NCI-H1436 treated with DMSO at 0.1 percent for 48 hours (cell line): ENCODE measurements at places on chromosomes 16 and 17.

GRCh38 chr16:80167657-80168390 lies 373.0 kb upstream of the DYNLRB2 start:
- DNase-seq: no peak

GRCh38 chr16:85522308-85522841 lies 90.7 kb upstream of the GSE1 start:
- DNase-seq: no peak

DNA sequence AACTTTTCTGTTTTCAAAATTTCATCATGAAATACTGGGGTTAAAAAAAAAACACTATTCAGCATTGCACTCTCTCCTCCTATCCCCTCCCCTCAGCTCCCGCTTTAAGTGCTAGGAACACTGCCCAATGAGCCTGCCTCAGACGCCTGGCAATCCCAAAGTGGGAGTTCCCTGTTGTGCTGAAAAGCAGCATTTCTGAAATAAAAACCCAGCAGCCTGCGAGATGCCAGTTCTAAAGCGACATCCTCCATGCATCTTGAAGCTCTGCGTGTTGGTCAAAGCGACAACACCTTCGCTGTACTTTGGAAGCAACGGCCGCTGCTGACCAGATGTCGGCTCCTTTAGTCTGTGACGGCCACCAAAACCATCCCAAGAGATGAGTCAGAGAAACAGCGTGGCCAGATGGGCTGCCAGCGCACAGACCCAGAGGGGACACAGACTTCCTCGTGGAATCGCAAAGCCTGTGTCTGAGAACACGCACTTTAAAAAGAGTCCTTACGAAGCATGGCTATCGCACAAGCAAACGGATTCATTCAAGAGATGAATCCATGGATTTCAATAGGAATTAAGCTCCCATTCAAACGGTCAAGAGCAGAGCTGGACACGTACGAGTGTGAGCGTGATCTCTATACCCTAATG lies 32.8 kb downstream of the FBXO31 start:
- DNase-seq: no peak

GRCh38 chr17:14448818-14449217 lies 147.9 kb downstream of the HS3ST3B1 start:
- no peak for DNase-seq

- no peak for DNase-seq
Measured at GRCh38 chr16:77696149-77696548, 26.2 kb upstream of the NUDT7 start.

DNA sequence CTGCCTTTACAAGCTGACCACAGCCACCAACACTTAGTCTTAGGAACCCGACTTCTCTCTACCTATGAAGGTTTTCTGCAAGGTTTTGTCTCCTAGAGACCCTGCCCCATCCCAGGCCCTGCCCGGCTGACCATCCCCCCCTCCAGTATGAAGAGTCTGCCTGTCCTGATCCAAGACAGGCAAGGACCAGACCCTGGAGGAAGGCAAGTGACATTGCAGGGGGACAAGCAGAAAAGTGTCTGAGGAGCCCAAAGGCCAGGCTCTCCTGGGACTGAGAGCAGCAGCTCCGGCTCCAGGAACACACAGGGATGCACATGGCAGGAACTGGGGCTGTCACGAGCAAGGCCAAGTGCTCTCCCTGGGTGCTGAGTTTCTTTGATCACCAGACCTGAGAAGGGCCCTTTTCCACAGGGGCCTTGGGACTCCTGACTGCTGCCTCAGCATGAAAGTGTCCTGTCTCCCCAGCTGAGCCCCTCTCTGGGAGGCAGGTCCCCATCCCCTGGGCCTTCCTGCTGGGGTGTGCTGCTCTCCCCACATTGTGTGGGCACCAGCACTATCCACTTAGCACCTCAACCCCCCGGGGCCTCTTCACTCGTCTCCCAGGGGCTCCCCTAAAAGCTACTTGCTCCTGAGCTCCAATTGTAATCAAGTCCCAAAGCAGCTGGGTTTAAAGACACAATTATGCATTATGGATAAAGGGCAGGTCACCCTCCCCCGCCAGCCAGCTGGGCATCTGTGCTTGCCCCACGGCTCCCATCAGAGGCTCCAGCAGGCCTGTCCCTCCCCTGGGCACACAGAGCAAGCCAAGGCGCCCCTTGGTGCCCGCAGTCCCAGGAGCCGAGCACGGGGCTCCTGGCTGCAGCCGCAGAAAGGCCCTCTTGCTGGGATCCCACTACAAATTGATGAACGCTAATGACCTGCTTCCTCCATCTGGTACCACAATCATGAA lies 11.6 kb upstream of the CACNG4 start:
- no peak for DNase-seq

- DNase-seq: no peak
Measured at GRCh38 chr16:67872631-67873434, at the start of gene EDC4. Gene EDC4, plus strand, starts transcription at chr16:67873052. Its CDS starts 210 bp downstream, at chr16:67873262.

DNA sequence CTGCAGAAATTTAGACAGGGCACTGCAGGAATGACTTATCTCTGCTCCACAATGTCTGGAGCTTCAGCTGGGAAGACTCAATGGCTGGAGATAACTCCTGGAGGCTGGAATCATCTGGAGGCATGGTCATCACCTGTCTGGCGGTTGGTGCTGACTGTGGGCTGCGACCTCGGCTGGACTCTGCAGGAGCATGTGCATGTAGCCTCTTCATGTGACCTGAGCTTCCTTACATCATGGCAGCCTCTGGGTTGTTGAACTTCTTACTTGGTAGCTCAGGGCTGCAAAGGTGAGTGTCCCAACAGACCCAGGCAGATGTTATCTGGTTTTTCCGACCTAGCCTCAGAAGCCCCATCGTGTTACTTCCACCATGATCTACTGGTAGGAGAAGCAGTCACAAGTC lies 188.2 kb upstream of the RPL38 start:
- DNase-seq: no peak

GRCh38 chr16:57204675-57205074 lies 18.5 kb downstream of the RSPRY1 start:
- DNase-seq: no peak

- no peak for DNase-seq
Measured at GRCh38 chr17:12979826-12980500, 37.9 kb downstream of the ELAC2 start.

DNA sequence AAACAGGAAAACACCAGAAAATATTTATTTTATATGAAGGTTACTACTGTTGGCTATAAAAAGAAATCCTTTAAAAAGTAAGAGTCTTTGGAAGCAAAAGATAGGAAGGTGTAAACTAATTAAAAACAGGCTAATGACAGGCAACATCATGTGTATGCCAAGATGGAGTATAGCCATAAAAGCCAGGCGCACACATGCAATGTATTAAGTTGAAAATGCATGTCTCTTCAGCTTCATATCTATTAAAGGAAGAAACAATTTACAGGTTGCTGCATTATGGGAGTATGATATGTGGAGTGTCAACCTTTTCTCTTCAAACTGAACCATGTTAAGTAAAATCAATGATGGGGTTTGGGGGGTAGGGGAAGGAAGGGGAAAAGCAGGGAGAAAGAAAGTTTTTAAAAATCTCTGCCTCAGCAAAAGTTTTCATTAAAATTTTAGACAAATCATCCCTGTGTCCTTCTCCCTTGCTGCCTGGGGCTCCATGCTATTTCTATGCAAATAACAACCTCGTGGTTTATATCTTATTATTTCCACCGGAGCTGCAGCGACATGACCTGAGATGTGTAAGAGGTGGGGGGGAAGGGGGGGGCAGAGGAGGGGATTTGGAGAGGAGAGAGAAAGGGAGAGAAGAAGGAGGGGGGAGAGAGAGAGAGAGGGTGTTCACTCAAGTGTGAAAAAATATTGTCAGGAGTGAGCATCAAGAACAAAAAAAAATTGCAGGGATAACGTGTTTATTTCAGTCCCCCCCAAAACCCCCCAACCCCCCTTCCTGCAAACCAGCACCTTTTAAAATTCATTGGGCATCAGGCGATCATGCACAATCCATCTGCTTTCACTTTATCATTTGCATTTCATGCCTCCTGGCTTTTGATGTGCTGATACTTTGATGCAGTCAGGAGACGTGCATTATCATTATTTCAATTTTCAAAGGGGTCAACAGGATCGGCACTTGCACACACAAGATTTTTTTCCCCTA lies 197.6 kb downstream of the AATF start:
- no peak for DNase-seq

GRCh38 chr17:64059756-64060155 lies 39.3 kb upstream of the ICAM2 start:
- no peak for DNase-seq

GRCh38 chr17:57292091-57292490 lies 35.8 kb downstream of the MSI2 start:
- DNase-seq: no peak

GRCh38 chr17:312476-313148 lies 40.0 kb downstream of the RPH3AL start:
- DNase-seq: no peak

GRCh38 chr16:87410968-87411367 lies 18.8 kb downstream of the MAP1LC3B start:
- no peak for DNase-seq
